ENCODE measurements at places on chromosomes 6 and 20. TPM values are rescaled to one million over a fixed set of nuclear protein-coding genes. Genes with fewer than 3 reads are reported as not detected.

The ZBTB2 gene
- 10.7 TPM for total RNA-seq

The MARCKS gene
- 39.3 TPM for total RNA-seq

- H3K27me3 ChIP-seq = no peaks in the 10 kb centered on the region
- peak; percentile 72 for DNase-seq
- no peaks in the 10 kb centered on the region for H3K4me1 ChIP-seq
- H3K4me3 ChIP-seq = no peak overlapping the region
- no peak overlapping the region for H3K27ac ChIP-seq
Measured at GRCh38 chr6:82589509-82590206, 226.0 kb downstream of the TPBG start.

DNA sequence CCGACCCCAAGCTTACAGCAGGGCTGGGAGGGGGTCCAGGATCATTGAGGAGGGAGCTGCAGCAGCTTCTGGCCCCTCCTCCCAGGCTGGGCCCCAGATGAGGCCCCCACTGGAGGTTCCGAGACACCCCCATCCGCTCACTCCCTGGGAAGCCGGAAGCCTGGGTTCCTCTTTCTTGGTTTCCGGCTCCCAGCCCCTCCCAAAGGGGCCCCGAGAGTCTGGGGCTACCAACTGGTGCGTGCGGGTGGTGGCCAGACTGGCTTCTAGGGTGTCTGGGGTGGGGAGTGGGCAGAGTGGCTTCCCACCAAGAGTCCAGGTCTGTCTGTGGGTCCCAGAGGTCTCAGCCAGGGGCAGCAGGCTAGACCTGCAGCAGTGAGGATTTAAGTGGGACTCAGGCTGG, 2.2 kb downstream of the RGS19 start:
- no peak for DNase-seq
- H3K27ac ChIP-seq = no peak overlapping the region
- H3K4me3 ChIP-seq = no peak overlapping the region
- no peaks in the 10 kb centered on the region for H3K36me3 ChIP-seq
- H3K4me1 ChIP-seq = peaks cover 8% of the 10 kb centered on the region

DNA sequence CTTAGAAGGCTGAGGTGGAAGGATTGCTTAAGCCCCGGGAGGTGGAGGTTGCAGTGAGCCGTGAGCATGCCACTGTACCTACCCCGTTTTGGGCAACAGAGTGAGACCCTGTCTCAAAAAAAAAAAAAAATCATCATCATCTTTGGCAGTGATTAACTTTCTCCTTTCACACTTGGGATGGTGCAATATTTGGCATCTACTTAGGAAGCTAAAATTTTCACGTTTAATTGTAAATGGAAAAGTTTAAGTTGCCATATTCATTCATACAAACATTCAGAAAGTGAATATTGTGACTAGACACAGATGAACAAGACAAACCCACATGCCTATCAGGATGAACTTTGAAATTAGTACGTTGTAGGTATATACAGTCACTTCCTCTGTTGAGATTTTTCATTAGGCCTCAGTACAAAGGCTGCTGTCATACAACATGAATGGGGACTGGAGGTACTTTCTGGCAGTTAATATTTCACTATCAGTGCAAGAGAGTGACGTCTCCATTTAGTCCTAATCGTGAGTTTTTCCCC, 10.3 kb downstream of the TOP1 start:
- DNase-seq = no peak
- peaks cover 26% of the 10 kb centered on the region for H3K4me1 ChIP-seq
- H3K27me3 ChIP-seq = no peaks in the 10 kb centered on the region
- H3K27ac ChIP-seq = no peak overlapping the region
- H3K36me3 ChIP-seq = peaks cover 58% of the 10 kb centered on the region

DNA sequence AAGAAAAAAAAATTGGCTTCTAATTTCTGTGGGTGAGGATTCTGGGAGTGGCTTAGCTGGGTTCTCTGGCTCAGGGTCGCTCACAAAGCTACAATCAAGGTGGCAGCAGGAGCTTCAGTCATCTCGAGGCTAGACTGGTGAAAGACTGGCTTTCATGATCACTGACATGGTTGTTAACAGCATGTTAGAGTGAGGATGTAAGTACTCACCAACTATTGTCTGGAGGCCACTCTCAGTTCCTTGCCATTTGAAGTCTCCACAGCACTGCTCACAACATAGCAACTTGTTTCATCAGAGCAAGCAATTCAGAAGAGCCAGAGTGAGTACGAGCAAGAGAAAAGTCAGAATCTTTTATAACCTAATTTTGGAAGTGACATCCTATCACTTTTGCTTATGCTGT, 145.7 kb upstream of the PRSS16 start:
- H3K4me3 ChIP-seq = no peak overlapping the region
- H3K4me1 ChIP-seq = peaks cover 7% of the 10 kb centered on the region
- no peak overlapping the region for H3K27ac ChIP-seq

- H3K4me1 ChIP-seq = peaks cover 48% of the 10 kb centered on the region
- no peaks in the 10 kb centered on the region for H3K27me3 ChIP-seq
- peak overlapping the region; percentile 22 for H3K4me3 ChIP-seq
- H3K27ac ChIP-seq = peak overlapping the region; percentile 54
- DNase-seq = peak; percentile 52
- H3K36me3 ChIP-seq = peaks cover 21% of the 10 kb centered on the region
Measured at GRCh38 chr20:36854348-36855240, 21.3 kb upstream of the TLDC2 start.

- H3K27ac ChIP-seq = peak overlapping the region; percentile 27
- DNase-seq = no peak
- no peaks in the 10 kb centered on the region for H3K36me3 ChIP-seq
Measured at GRCh38 chr20:11311659-11312224, 606.0 kb upstream of the BTBD3 start.

DNA sequence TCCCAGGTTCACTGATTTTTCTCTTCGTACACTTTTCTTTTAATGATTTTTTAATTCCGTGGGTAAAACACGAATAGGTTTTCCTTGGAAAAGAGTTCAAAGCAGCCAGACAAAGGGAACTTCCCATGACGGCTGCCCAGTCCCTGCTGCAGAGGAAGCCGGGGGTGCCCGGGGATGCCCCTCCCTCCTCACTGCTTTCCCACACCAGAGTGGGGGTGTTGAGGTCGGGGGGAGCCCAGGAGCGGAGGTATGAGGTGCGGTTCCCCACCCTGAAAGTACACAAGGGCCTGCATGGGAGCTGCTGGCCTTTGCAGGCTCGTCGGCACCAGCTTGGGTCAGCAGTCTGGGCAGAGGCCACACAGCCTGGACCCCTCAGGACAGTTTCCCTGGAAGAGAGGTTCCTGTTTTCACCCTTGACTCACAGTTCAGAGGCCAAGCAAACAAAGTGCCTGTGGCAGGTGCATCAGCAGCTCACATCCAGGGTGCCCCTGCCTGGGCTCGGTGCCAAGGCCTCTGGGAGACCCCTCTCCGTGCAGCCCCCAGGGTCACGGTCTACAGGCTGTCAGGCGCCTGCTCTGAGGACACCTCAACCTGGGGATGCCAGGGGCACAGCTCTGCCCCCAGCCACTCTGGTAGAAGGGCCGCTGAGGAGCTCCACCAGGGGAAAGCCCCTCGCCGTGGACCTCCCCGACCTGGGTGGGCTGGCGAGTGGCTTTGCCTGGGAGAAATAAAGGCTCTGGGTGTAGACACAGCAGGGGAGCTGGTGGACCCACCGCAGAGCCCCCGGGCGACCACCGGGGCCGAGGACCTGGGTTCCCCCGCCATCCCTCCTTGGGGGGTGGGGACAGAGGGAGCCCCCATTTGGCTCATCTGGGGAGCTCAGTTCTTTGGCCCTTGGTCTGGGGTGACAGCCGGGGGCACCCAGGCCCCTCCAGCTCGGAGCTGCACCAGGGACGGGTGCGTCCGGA, 15.4 kb upstream of the CHRNA4 start:
- H3K27me3 ChIP-seq = peaks cover 67% of the 10 kb centered on the region
- no peaks in the 10 kb centered on the region for H3K36me3 ChIP-seq
- DNase-seq = no peak
- no peak overlapping the region for H3K4me3 ChIP-seq

DNA sequence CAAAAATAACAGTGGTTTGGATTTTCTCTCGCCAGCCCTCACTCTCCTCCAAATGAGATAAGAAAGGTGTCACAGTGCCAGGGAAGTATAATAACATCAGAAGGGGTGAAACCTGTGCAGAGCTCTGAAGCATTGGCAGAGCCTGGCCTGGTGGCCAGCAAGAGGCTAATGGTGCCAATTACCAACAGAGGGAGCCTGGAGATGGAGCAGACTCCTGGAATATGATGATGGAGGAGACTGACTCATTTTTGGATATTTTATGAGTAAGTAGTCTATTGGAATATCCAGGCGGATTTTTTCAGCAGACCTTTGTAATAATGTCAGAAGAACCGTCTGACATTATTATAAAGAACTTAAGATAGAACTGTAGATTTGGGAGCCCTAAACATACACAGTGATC, 442.6 kb upstream of the MARCKS start:
- peaks cover 22% of the 10 kb centered on the region for H3K4me1 ChIP-seq
- no peaks in the 10 kb centered on the region for H3K27me3 ChIP-seq
- no peaks in the 10 kb centered on the region for H3K36me3 ChIP-seq

- no peak overlapping the region for H3K4me3 ChIP-seq
- peaks cover 100% of the 10 kb centered on the region for H3K36me3 ChIP-seq
- peaks cover 39% of the 10 kb centered on the region for H3K4me1 ChIP-seq
- DNase-seq = no peak
Measured at GRCh38 chr6:35647400-35647799, 41.3 kb downstream of the FKBP5 start.

DNA sequence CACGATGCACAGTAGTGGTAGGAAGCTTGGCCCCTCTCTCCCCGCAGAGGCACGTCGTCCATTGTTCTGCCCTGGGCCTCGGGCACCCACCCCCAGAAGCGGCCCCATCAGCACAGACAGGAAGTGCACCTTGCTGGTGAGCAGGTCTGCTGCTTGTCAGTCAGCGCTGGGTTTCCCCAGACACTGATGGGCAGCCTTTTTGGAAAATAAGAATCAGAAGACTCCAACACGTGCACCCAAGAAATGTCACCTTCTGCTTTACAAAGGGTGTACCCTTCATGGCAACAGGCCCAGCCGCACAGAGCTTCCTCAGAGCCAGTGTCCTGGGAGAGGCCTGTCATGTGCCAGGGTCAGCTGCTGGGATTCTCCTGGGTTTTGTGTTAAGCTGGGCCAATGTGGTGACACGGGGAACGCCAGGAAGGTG, 34.7 kb upstream of the IRF4 start:
- no peaks in the 10 kb centered on the region for H3K27me3 ChIP-seq
- DNase-seq = no peak
- no peak overlapping the region for H3K4me3 ChIP-seq
- H3K27ac ChIP-seq = no peak overlapping the region
- peaks cover 7% of the 10 kb centered on the region for H3K36me3 ChIP-seq

DNA sequence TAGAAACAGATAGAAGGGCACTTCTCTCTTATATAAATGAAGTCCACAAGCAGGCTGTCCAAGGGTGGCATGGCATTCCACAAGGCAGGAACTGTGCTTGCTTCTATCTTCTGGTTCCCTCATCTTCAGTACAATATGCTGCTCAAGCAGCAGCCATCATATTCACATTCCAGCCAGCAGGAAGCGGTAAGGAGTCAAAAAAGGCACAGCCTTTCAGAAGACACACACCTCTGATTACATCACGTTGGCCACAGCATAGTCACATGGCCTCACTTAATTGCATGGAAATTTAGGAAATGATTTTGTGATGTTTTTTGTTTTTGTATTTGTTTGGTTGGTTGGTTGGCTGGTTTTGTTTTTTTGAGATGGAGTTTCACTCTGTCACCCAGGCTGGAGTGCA, 19.0 kb downstream of the REM1 start:
- no peak overlapping the region for H3K27ac ChIP-seq
- DNase-seq = peak; percentile 62
- H3K27me3 ChIP-seq = peaks cover 24% of the 10 kb centered on the region
- H3K36me3 ChIP-seq = peaks cover 5% of the 10 kb centered on the region
- H3K4me3 ChIP-seq = no peak overlapping the region
- no peaks in the 10 kb centered on the region for H3K4me1 ChIP-seq
